MCF 10A (cell line): ENCODE measurements at places on chromosomes 2 and 18. TPM values are rescaled to one million over a fixed set of nuclear protein-coding genes. Genes with fewer than 3 reads are reported as not detected.

DNA sequence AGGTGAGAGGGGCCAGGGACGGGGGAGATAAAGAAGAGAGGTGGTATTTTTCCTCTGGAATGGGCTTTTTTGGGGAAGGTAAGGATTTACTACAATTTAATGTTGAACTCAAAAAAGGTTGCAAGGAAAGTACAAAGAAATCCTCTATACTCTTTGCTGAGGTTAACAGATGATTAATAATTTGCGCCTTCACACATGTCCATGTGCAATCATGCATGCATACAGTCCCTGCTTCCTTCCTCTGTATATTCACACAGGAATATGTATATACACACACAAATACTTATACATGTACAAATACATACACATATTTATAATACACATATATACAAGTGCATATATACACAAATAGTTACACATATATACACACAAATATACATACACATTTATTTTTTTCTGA is 193.4 kb downstream of the NBAS start:
- no peak for DNase-seq
- H3K36me3 ChIP-seq = peaks cover 8% of the 10 kb centered on the region
- peaks cover 8% of the 10 kb centered on the region for H3K4me1 ChIP-seq
- H3K27me3 ChIP-seq = no peaks in the 10 kb centered on the region
- no peak overlapping the region for H3K27ac ChIP-seq
- H3K4me3 ChIP-seq = no peak overlapping the region

- peaks cover 14% of the 10 kb centered on the region for H3K36me3 ChIP-seq
- no peaks in the 10 kb centered on the region for H3K27me3 ChIP-seq
- no peak overlapping the region for H3K4me3 ChIP-seq
- no peak for DNase-seq
- peaks cover 19% of the 10 kb centered on the region for H3K4me1 ChIP-seq
- no peak overlapping the region for H3K27ac ChIP-seq
These were observed 62.9 kb downstream of the COBLL1 start for GRCh38 chr2:164778723-164779122.

- H3K27ac ChIP-seq = no peak overlapping the region
- no peak overlapping the region for H3K4me3 ChIP-seq
- no peaks in the 10 kb centered on the region for H3K27me3 ChIP-seq
- H3K36me3 ChIP-seq = no peaks in the 10 kb centered on the region
- H3K4me1 ChIP-seq = no peaks in the 10 kb centered on the region
These were observed 35.2 kb upstream of the NAPG start for GRCh38 chr18:10490401-10491165.

GRCh38 chr2:135151615-135152014 is 99.5 kb downstream of the RAB3GAP1 start:
- no peak for DNase-seq
- H3K36me3 ChIP-seq = peaks cover 69% of the 10 kb centered on the region
- peaks cover 9% of the 10 kb centered on the region for H3K4me1 ChIP-seq
- H3K27me3 ChIP-seq = no peaks in the 10 kb centered on the region
- no peak overlapping the region for H3K4me3 ChIP-seq
- H3K27ac ChIP-seq = peak overlapping the region; percentile 19

DNA sequence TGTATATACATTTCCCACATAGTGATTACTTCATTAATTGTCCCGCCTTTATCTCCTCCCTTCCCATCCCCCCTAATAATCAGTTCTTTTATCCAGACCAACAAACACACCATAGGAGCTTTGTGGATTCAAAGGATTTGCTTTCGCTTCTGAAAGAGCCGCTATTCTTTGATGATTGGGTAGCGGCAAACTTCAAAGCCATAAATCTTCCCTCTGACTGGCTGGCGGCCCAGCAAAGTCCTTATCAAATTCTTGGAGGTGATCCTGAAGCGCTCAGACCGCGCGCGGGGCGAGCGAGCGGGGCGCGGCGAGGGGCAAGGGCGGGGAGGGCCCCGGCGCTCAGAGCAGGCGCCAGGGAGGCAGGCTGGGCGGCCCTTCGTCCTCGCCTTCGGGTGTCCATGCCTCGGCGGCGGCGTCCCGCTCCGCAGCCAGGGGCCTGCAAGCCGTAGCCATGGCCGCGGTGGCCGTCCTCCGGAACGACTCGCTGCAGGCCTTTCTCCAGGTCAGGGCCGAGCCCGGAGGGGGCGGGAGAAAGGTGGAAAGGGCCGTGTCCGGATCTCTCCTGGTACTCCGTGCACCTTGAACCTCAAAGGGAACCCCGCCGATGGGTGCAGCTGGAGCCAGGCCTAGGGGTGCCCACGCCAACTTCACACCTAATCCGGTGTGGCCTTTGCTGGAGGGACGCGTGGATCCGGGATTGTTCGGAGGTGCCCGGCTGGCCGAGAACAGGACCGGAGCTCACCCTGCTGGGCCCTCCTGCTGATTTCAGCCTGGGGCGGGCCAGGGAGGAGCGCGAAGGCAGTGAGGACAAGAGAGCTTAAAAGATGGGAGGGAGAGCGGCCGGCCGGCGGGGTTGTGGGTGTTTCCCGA is at the start of gene SP5:
TSS of gene SP5 (plus strand) at position 276 of the 870 bp plus-strand sequence. CDS start at position 452, 176 bp downstream.
- peak; percentile 62 for DNase-seq
- H3K4me1 ChIP-seq = no peaks in the 10 kb centered on the region
- H3K27ac ChIP-seq = peak within 1 kb of the TSS; percentile 4
- no peaks in the 10 kb centered on the region for H3K36me3 ChIP-seq

GRCh38 chr2:119856469-119856901 is 96.8 kb downstream of the PTPN4 start:
- DNase-seq = no peak
- H3K4me3 ChIP-seq = no peak overlapping the region
- H3K4me1 ChIP-seq = peaks cover 5% of the 10 kb centered on the region
- peak overlapping the region; percentile 39 for H3K27ac ChIP-seq
- no peaks in the 10 kb centered on the region for H3K27me3 ChIP-seq

GRCh38 chr2:196361606-196362326 is 190.4 kb upstream of the STK17B start:
- no peak overlapping the region for H3K4me3 ChIP-seq
- H3K4me1 ChIP-seq = peaks cover 5% of the 10 kb centered on the region
- no peaks in the 10 kb centered on the region for H3K27me3 ChIP-seq
- no peak for DNase-seq

GRCh38 chr2:222320436-222321395 is 21.9 kb upstream of the PAX3 start:
- H3K4me3 ChIP-seq = peak overlapping the region; percentile 89
- no peak overlapping the region for H3K27ac ChIP-seq
- H3K4me1 ChIP-seq = peaks cover 6% of the 10 kb centered on the region
- DNase-seq = no peak

- no peaks in the 10 kb centered on the region for H3K27me3 ChIP-seq
- H3K4me3 ChIP-seq = no peak overlapping the region
- H3K4me1 ChIP-seq = no peaks in the 10 kb centered on the region
- DNase-seq = no peak
These were observed 98.1 kb upstream of the ACAA2 start for GRCh38 chr18:49911427-49911826.

- no peaks in the 10 kb centered on the region for H3K27me3 ChIP-seq
- peaks cover 5% of the 10 kb centered on the region for H3K4me1 ChIP-seq
- no peaks in the 10 kb centered on the region for H3K36me3 ChIP-seq
- DNase-seq = no peak
- no peak overlapping the region for H3K27ac ChIP-seq
- H3K4me3 ChIP-seq = no peak overlapping the region
These were observed 97.4 kb upstream of the DNAJC10 start for GRCh38 chr2:182618672-182619079.

- H3K4me3 ChIP-seq = no peak overlapping the region
- H3K4me1 ChIP-seq = peaks cover 18% of the 10 kb centered on the region
- no peak for DNase-seq
- H3K27me3 ChIP-seq = peaks cover 22% of the 10 kb centered on the region
These were observed 77.5 kb downstream of the CDK15 start for GRCh38 chr2:201883606-201884369.

GRCh38 chr2:33068261-33068660 is 121.5 kb downstream of the LTBP1 start:
- peak; percentile 31 for DNase-seq
- H3K4me1 ChIP-seq = peaks cover 38% of the 10 kb centered on the region
- H3K27me3 ChIP-seq = no peaks in the 10 kb centered on the region

- no peak overlapping the region for H3K27ac ChIP-seq
- no peak overlapping the region for H3K4me3 ChIP-seq
- H3K27me3 ChIP-seq = no peaks in the 10 kb centered on the region
- peak; percentile 19 for DNase-seq
- no peaks in the 10 kb centered on the region for H3K4me1 ChIP-seq
These were observed 25.7 kb upstream of the COX7A2L start for GRCh38 chr2:42386682-42387081.

DNA sequence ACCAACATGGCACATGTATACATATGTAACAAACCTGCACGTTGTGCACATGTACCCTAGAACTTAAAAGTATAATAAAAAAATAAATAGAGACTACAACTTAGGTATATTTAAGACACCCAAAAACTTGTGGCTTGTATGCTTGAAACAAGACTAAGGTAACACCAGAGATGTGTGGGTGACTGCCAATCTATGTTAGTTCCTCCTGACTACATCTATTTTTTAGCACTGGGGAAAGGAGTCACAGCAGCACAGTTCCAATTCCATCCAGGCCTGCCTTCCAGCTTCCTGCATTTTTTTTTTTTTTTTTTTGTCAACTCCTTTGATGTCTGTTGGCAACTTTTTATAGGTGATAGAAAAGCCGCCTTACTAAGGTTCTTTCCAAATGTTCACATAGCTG is 18.2 kb downstream of the C2orf69 start:
- H3K27ac ChIP-seq = no peak overlapping the region
- no peaks in the 10 kb centered on the region for H3K27me3 ChIP-seq
- no peak for DNase-seq
- peaks cover 57% of the 10 kb centered on the region for H3K36me3 ChIP-seq
- peaks cover 6% of the 10 kb centered on the region for H3K4me1 ChIP-seq

DNA sequence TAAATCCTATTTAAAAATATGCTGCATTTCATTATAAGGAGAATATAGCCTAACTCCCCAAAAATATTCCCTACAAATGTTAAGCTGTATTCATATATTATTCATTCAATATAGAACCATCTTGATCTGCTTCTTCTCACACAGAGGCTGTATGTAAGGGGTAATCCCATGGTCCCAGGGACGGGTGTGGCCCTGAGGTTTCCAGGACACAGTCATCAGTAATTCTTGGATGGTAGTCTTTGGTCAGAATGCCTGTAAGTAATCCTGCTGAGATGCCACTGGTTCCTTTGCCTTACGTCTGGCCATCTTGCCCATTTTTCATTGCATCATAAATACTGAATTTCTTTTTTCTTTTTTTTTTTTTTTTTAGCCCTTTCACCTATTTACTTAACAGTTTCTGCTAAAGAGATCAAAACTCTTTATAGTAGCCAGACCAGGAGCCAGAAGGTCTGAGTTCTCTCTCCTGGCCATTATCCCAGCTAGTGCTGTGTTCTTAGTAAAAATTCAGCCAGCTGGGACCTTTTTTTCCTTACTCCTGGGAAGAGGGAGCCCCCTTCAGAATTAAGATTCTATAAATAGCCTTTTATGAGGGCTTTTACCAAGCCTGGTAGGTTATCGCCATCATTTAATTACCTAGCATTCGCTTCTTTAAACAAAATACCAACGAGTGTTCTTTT is 134.9 kb downstream of the SOX11 start:
- DNase-seq = no peak

DNA sequence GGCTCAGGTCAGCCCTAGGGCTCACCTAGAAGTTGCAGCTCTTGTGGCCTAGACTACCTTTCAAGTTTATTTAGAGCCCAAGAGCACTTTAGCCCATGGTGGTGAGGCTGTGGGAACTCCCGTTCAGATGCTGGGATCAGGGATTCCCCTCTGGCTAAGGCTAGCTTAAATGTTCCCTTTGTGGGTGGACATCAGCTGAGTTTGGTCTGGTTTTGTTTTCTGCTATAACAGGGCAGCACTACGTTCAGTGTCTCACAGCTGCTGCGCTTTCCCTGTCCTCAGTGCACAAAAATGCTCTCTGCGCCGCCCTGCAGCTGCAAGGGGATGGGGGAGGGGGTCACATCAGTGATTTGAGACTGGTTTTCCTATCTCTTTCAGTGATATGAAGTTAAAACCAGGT is 170.5 kb upstream of the KCNJ3 start:
- no peaks in the 10 kb centered on the region for H3K36me3 ChIP-seq
- H3K27ac ChIP-seq = no peak overlapping the region
- H3K27me3 ChIP-seq = peaks cover 49% of the 10 kb centered on the region
- H3K4me3 ChIP-seq = no peak overlapping the region

DNA sequence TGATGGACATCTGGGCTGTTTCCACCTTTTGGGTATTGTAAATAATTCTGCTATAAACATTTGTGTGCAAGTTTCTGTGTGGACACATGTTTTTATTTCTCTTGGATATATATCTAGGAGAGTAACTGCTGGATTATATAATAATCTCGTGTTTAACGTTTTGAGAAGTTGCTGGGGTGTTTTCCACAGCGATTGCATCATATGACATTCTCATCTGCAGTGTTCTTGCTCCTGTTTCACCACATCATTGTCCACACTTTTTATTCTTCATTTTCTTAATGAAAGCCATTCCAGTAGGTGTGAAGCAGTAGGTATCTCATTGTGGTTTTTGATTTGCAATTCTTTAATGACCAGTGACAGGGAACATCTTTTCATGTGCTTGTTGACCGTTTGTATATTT is 56.9 kb upstream of the ALKAL2 start:
- no peak for DNase-seq
- no peaks in the 10 kb centered on the region for H3K4me1 ChIP-seq
- H3K27me3 ChIP-seq = peaks cover 80% of the 10 kb centered on the region
- no peak overlapping the region for H3K4me3 ChIP-seq
- no peak overlapping the region for H3K27ac ChIP-seq

DNA sequence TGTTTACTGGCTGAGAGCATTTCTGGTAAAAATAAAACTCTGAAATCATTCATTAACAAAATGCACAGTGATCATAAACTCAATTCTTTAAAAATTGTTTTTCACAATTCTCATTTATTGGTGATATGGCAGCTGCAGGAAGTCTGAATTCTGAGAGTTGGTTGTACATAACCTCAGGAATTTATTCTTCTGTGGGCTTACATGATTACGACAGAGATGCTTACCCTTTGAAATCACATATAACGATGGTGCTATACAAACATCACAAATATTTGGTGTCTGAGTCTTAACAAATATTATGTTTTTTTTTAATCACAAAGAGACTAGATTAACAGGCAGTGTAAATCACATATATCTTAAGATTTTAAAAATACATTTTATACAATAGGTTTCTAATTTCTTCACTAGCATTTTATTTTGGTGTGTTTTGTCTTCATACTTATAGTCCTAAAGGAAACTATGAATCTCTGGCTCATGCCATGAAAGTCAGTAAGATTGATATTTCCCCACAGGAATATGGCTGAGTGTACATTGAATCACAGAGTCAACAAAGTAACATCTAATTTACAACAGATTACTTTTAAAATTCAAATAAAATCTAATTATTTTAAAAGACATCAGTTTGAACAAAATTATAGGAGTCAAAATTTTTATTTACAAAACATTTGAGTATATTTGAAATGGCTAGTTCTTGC is 318.8 kb upstream of the THUMPD2 start:
- DNase-seq = peak; percentile 50
- H3K4me1 ChIP-seq = peaks cover 55% of the 10 kb centered on the region
- no peaks in the 10 kb centered on the region for H3K27me3 ChIP-seq
- no peaks in the 10 kb centered on the region for H3K36me3 ChIP-seq

Gene RHOB
- 28.1 and 45.7 TPM in 2 replicates for total RNA-seq

Gene NOSTRIN
- total RNA-seq = 0.44 and 0.51 TPM in 2 replicates

Gene ANKRD62
- not detected in 2 replicates for total RNA-seq

Gene EPB41L3
- total RNA-seq = not detected in 2 replicates

Gene MAL
- total RNA-seq = not detected in 2 replicates

Gene CRYBA2
- total RNA-seq = not detected in 2 replicates

Gene GPR45
- not detected in 2 replicates for total RNA-seq
